Neuronal stem cell (in vitro differentiated cells): ENCODE measurements at places on chromosomes 3 and 15.
A peak's percentile ranks its signal among the peaks of the same experiment; 100 is the strongest.

- DNase-seq: no peak
Observed at GRCh38 chr3:190314741-190315140, 7.5 kb downstream of the CLDN1 start.

- DNase-seq: no peak
Observed at GRCh38 chr3:64801856-64802255, 114.1 kb upstream of the ADAMTS9 start.

DNA sequence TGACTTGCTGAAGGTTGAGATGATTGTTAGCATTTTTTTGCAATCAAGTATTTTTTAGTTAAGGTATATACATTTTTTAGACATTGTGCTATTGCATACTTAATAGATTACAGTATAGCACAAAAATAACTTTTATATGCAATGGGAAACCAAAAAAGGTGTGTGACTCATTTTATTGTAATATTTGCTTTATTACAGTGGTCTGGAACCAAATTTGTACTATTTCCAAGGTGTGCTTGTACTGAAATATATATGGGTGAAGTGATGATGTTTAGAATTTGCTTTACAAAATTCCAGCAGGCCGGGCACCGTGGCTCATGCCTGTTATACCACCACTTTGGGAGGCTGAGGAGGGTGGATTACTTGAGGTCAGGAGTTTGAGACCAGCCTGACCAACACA, 29.1 kb upstream of the TBC1D23 start:
- DNase-seq: no peak

GRCh38 chr15:92733934-92734521, 78.5 kb upstream of the FAM174B start:
- no peak for DNase-seq

DNA sequence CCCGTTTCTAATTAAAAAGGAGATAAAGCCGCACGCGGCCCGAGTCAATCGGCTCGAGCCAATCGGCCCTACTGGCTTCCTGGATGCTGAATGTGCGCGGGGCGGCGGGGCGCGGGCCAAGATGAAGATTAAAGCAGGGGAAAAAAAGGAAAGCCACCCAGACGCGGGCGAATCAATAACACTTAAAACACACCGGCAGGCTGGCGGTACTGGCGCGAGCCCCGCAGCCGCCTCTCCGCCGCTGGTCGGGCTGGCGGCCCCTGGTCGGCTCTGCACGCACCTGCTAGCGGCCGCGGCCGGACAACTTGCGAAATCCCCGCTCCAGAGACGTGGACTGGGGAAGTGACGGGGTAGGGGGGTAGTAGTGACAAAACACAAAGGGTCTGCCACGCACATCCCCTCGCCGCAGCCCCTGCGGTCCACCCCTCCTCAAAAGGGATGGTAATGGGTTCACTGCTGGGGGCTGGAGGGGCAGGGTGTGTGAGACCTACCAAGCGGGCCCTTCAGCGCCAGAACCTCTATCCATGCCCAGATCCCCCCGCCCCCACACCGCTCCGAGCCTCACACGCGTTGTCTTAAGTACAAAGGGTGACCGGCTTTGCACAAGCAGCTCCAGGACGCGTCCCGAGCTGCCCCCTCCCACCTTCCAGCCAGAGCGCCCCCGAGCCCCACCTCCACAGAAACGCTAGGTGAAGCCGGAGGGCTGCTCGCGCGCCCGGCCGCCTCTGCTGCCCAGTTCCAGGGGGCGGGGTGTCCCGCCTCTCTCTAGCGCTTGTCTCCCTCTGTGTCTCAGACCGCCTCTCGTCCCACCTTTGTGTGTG, 1.4 kb downstream of the WNT7A start:
- DNase-seq: peak; percentile 43

DNA sequence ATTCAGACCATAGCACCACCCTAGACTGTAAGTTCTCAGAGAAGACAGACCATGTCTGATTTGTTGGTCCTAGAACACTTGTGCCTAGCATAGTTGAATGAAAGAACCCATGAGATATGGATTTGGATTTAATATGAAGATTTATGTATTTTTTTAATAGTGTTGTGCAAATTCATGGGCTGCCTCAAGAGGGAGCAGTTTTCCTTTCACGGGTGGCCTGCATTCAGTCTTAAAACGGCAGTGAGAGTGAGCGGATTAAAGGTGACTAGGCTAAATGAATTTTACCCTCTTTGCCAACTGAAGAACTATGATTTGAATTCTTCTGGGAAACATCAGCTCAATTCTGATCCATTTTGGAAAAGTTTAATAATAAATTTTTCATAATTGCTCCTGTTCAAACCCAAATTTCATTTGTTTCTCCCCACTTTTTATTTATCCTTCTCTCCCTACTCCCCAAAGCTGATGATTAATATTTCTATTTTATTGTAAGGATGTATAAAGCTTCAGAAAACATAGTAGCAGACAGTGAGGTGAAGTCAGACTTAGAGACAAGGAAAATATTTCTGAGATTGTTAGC, 67.3 kb downstream of the MORC1 start:
- no peak for DNase-seq

DNA sequence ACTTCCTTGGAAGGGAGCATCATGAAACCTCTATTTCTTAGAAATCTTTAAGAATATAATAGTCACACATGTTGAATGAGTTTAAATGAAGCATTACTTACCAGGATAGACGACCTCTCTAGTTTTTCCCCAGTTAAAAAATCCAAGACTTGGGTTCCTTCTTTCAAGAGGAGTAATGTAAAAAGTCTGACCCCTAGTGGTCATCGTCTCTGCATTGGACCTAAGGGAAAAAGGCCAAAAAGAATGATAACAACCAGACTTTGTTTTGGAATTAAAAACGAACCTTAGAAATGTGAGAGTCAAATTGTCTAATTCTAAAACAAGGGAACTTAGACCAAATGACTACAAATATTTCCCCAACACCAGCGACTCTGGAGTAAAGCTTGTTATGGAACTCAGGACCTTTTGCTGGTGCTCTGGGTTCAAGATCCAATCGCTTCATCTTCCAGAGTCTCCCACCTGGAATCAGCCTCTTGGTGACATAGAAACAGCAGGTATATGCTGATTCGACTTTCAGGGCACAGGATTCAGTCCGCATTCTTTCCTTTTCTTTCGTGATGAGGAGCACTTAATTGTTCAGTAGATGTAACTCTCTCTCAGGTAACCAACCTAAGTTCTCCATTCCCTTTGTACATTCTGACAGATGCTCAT, 214.8 kb upstream of the TPRG1 start:
- DNase-seq: peak; percentile 41

- DNase-seq: no peak
Observed at GRCh38 chr3:100804631-100805030, 95.3 kb downstream of the TFG start.

GRCh38 chr3:31288641-31289100, 244.1 kb upstream of the STT3B start:
- DNase-seq: peak; percentile 74

GRCh38 chr15:28026221-28026620, 72.9 kb downstream of the OCA2 start:
- no peak for DNase-seq

GRCh38 chr15:79965846-79966630, 5.0 kb downstream of the BCL2A1 start:
- no peak for DNase-seq

DNA sequence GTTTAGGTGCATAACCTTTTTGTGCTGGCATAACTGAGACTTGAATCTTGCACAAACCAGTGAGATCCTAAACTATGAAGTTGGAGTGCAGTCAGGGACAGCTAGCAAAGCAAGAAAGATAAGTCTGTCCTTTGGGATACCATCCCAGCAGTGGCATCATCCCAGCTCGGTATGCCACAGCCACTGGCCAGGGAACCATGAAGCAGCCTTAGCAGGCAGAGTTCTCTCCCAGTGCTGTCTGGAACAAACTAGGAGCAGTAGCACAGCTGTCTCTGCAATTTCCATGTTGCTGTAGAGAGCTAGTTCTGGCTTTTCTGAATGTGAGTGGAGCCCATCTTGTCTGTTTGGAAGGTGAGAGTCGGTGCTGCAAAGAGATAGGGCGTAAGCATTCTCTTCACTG, 130.3 kb downstream of the DTWD1 start:
- no peak for DNase-seq

DNA sequence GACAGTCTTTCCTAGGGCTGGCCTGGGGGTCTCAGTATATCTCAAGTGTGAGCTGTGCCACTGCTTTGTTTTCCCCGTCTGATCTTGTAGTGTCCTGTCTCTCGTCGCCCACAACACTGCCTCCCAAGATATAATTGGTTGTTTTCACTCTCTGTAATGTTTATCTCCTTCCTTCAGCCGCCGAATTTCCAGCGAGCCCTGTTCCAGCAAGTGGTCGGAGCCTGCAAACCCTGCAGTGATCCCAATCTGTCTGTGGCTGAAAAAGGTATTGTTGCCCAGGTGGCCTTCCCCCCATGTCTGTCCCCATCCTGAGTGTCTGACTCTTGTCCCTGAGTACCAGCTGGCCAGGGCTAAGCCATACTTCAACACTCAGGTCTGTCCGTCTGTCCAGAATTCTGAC, 9.5 kb upstream of the MANF start:
- DNase-seq: no peak

GRCh38 chr3:152638707-152639450, 196.1 kb upstream of the P2RY1 start:
- no peak for DNase-seq

- no peak for DNase-seq
Observed at GRCh38 chr3:77158730-77159581, 119.1 kb downstream of the ROBO2 start.

- DNase-seq: no peak
Observed at GRCh38 chr15:69128667-69129311, 31.6 kb upstream of the GLCE start.
